ENCODE measurements at places on chromosomes 2 and 18.

- DNase-seq = no peak
Measured at GRCh38 chr2:203820969-203821368, 46.6 kb upstream of the CTLA4 start.

DNA sequence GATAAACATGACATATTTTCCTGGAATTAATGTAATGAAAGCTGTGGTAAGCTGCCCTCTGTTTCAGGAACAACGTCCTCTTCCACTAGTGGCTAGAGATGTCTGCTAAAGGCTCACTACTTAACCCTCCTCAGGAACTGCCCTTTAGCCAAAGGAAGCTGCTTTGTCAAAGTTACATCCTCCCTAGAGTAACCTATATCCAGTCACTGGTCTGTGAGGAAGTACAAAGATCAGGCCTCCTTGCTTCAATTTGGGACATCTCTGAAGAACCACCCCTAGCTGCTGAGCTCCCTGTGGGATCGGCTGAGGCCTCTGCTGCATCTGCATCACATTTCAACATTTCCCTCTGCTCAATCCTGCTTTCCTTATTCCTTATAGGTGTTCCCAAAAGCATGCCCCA is 107.8 kb downstream of the PRELID3A start:
- no peak for DNase-seq

DNA sequence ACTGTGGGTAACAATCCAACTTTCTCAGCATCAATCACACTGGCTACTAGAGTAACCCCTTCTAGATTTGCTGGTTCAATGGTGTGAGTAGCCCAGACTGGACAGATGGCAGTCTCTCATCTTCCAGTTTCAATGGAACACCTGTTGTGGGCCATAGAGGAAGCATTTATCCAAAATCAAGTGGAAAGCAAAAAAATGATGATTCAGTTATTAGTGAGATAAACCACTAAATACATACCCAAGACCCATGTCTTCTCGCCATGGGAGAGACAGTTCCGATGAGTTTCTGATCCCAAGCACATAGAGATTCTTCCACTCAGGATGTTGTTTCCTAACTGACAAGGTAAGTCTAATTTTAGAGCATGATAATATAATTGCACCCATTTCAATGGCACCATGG is 194.0 kb downstream of the IRS1 start:
- DNase-seq = no peak

DNA sequence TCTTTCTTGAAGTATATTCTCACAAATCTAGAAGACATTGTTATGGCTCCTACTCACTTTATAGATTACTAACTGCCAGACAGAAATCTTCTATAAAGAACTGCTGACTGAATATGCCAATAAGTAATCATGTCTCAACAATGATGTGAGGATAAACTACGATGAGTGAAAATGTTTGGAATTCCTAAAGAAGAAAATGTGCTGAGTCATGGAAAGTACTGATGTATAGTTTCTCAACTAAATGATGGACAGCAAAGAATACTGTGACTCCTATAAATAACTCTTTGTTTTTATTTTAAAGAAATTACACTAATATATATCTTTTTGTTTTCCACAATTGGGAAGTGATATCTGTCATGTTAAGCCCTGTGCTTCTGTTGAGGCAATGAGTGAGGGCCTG is 232.9 kb downstream of the LNPK start:
- no peak for DNase-seq

DNA sequence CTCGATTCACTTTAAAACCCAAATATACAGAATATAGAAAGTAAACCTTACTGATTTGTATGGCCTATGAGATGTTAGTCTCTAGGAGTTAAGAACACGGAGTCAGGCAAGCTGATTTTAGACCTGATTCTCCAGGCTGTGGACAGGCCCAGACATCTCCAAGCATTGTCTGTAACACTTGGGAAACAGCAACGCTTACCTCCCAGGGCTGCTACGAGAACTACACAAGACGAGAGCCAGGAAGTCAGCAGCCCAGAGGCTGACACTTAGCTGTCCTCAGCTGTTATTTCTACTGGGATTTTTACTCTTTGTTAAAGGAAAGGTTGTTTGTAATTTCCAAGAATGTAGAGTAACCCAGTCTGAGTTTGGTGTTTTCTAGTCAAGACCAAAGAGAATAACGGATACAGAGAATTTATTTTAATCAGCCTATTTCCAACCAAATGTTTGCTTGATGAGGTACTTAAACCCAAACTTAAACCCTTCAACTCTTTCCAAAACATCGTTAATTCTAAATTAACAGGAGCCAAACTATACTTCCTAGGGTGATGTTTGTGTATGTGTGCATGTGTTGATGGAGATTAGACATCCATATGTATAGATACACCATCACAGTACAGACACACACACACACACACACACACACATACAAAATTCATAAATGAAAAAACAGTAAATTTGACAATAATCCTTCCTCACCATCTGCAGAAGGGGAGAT is 123.4 kb downstream of the LAMA1 start:
- no peak for DNase-seq

DNA sequence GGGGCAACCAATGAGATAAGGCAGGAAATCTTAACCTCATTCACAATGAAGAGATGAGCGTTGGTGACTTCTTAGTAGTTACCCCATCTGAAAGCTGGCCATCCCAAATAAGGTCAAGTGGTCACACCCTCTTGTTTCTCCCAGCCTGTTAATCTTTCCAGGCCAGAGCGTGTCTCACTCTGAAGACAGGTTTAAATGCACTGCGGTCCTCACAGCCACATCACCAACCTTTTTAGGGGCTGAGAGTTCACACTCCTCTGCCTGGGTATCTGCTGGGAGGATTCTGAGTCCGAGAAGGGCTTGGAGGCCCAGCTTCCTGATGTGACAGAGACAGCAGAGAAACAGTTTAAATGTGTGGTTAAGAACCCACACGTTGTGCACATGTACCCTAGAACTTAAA is 13.3 kb upstream of the CNGA3 start:
- DNase-seq = no peak

GRCh38 chr2:68741805-68742306 is 7.2 kb downstream of the ARHGAP25 start:
- DNase-seq = no peak

All from stimulated activated CD4-positive, alpha-beta T cell treated with anti-CD3 and anti-CD28 coated beads, Interleukin-15, amount 100 ng/mL, for 1 hour (primary cell).